Kidney (tissue), 22 donors: ENCODE measurements at places on chromosomes 2 and 18. TPM values are rescaled to one million over a fixed set of nuclear protein-coding genes. Genes with fewer than 3 reads are reported as not detected.

GRCh38 chr2:58665154-58665553 lies 424.0 kb upstream of the FANCL start:
- no peak for DNase-seq

Gene RUFY4
- not detected for polyA plus RNA-seq

GRCh38 chr2:172889768-172890430 lies 154.3 kb downstream of the RAPGEF4 start:
- DNase-seq, result no peak

DNA sequence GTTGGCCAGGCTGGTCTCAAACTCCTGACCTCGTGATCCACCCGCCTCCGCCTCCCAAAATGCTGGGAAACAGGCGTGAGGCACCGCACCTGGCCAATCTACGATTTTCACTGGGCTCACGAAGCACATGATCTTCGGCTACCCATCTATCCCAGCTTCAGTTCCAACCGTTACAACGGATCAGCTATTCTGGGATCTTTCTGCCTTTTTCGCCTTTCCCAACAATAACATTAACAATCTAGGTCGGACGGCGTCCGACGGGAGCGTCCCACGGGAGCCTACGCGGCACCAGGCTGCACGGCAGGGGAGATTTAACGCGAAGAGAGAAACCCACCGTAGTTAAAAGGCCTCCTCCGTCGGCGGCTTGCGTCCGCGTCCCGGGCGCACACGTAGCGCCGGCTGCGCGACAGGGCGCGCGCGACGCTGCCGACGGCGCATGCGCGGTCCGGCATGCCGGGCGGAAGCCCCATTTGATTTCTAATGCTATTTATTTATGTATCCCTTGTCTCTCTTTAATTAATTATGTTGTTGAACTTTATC lies at the start of gene MSL3B:
Gene MSL3B (minus strand): TSS at position 394 of the 540 bp plus-strand sequence.
- DNase-seq, result peak; percentile 30
